Thoracic aorta (tissue), 2 donors: ENCODE measurements at places on chromosomes 7 and 10. TPM values are rescaled to one million over a fixed set of nuclear protein-coding genes. Genes with fewer than 3 reads are reported as not detected.
A peak's percentile ranks its signal among the peaks of the same experiment; 100 is the strongest.

Gene HGF
- 12.6 TPM for total RNA-seq

Gene TSPAN12
- 10.8 TPM for total RNA-seq

Gene PTPRN2
- 3.1 TPM for total RNA-seq

Gene TMEM254
- total RNA-seq = 5.1 TPM

Gene FXYD4
- not detected for total RNA-seq

Gene TAC1
- total RNA-seq = 13.8 TPM

Gene GRID2IP
- total RNA-seq = 0.35 TPM

Gene SPAM1
- not detected for total RNA-seq

Gene ASIC3
- total RNA-seq = 2.8 TPM

Gene DUS4L
- total RNA-seq = 4.7 TPM

GRCh38 chr10:61029411-61029810 is 85.4 kb upstream of the RHOBTB1 start:
- no peaks in the 10 kb centered on the region for H3K36me3 ChIP-seq
- H3K4me3 ChIP-seq = no peak overlapping the region
- H3K27ac ChIP-seq = no peak overlapping the region
- no peak for DNase-seq
- H3K4me1 ChIP-seq = no peaks in the 10 kb centered on the region

DNA sequence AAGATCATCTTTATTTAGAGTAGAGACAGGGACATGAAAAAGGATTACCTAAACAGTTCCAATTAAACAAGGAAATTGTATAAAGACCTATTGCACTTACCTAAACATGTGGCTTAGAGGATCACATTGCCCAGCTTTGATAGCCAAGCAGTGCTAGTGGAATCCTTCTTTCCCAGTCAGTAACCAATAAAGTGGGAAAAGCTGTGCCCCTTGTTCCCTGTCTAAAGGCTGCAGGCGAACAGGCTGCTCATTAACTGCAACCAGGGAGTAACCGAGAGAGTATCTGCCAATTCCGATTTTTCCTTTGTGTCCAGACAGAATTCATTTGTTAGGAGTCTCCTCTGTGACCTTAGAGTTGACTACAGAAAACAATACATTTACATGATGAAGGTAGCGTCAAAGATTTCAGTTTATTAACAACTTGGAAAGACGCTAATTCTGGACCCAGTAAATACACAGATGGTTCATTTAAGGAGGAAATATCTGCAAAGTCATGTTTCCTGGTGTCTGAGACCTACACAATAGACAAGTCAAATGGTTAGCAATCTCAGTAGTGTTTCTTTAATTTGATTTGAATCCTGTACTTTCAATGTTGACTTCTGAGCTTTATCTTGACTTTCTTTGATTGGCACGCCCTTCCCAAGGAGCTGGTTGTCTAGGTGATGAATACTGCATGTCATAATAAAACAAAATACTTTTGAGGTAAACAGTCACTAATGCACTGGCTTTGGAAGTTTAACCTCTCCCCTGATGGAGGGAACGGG is 57.3 kb upstream of the MET start:
- H3K27ac ChIP-seq = no peak overlapping the region
- DNase-seq = no peak
- no peaks in the 10 kb centered on the region for H3K4me1 ChIP-seq
- no peaks in the 10 kb centered on the region for H3K36me3 ChIP-seq

DNA sequence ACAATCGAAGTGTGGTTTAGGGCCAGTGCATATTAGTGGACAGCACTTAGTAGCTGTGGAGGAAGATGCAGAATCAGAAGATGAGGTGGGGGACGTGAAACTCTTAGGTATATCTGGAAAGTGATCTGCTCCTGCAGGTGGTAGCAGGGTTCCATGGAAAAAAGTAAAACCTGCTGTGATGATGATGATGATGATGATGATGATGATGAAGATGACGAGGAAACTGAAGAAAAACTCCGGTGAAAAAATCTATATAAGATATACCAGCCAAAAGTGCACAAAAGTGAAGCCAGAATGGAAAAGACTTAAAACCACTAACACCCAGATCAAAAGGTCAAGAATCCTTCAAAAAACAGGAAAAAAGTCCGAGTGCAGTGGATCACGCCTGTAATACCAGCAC is 40.0 kb downstream of the LSMEM1 start:
- no peaks in the 10 kb centered on the region for H3K36me3 ChIP-seq
- no peak overlapping the region for H3K4me3 ChIP-seq
- no peaks in the 10 kb centered on the region for H3K27me3 ChIP-seq
- no peaks in the 10 kb centered on the region for H3K4me1 ChIP-seq

DNA sequence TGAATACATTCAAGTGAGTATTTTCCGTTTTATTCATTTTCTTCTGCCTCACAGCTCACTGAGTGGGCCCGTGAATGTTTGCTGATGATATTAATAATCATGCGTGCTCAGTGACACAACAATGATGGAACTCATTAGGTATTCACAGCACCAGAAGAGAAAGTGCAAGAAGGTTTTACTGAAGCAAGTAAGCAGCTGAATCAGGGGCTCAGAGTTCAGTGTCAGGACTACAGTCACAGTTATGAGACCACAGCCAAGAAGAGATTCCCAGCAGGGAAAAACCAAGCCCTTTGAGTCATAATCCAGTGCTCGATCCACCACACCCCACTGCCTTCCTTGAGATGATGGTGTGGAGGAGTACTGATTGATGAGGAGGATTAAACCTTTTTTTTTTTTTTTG is 247.4 kb downstream of the KIAA1217 start:
- H3K36me3 ChIP-seq = no peaks in the 10 kb centered on the region
- H3K27ac ChIP-seq = no peak overlapping the region
- no peak for DNase-seq
- no peaks in the 10 kb centered on the region for H3K4me1 ChIP-seq

DNA sequence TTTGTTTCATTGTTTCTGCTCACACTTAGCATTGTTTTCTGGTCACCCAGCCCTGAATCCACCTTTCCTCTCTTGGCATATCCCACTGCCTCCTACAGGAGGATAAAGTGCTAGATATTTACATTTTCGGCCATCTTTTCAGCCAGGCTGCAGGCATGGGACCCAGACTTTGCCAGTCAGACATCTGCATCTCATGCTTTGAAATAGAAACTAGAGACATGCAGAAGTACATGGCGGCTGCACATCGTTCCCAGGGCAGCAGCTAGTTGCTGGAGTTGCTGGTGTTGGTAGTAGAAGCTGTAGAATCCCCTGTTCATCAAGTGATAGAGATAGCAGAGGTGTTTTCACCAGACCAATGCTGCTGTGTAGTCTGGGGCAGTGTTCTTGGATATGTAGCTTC is 18.7 kb downstream of the STAMBPL1 start:
- DNase-seq = no peak
- no peaks in the 10 kb centered on the region for H3K4me1 ChIP-seq
- H3K4me3 ChIP-seq = no peak overlapping the region
- no peak overlapping the region for H3K27ac ChIP-seq

DNA sequence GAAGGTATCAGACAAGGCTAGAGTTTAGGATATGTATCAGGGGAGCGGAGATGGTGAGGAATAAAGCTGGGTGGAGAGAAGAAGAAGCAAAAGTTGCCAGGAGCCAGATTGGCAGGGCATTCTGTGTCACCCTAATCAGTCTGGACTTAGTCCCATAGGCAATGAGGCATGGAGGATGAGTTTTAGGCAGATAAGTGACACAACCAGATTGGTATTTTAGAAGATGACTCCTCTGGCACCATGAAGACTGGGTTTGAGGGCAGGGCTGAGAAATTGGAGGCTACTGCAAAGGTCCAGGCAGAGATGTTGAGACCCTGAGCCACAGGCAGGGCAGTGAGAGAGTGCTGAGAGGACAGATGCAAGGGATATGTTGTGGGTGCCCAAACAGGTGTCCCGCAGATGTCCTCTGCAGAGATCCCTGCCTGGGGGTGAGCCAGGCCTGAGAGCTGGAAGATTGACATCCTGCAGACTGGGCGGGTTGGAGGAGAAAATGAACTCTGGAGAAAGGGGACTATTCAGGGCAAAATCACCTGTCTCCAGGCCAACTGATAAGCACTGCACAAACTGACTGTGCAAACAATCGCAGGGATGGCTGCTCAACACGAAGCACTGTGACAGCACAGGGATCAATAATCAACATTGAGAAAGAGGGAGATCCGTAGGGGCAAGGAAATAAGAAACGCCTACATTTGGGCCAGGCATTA is 11.9 kb upstream of the HABP2 start:
- no peaks in the 10 kb centered on the region for H3K36me3 ChIP-seq
- H3K4me3 ChIP-seq = no peak overlapping the region
- no peak overlapping the region for H3K27ac ChIP-seq
- DNase-seq = no peak
- no peaks in the 10 kb centered on the region for H3K27me3 ChIP-seq

GRCh38 chr7:105618016-105618296 is 36.7 kb upstream of the EFCAB10 start:
- DNase-seq = no peak
- no peak overlapping the region for H3K4me3 ChIP-seq
- H3K4me1 ChIP-seq = no peaks in the 10 kb centered on the region

GRCh38 chr10:78973901-78974616 is 94.7 kb upstream of the ZMIZ1 start:
- peaks cover 17% of the 10 kb centered on the region for H3K4me1 ChIP-seq
- H3K27ac ChIP-seq = peak overlapping the region; percentile 99
- H3K27me3 ChIP-seq = no peaks in the 10 kb centered on the region
- no peaks in the 10 kb centered on the region for H3K36me3 ChIP-seq
- H3K4me3 ChIP-seq = peak overlapping the region; percentile 78
- no peak for DNase-seq

- H3K27ac ChIP-seq = no peak overlapping the region
- DNase-seq = no peak
- peaks cover 23% of the 10 kb centered on the region for H3K4me1 ChIP-seq
- no peak overlapping the region for H3K4me3 ChIP-seq
These were observed 307.3 kb upstream of the ZNF32 start for GRCh38 chr10:43955978-43956377.

- H3K27me3 ChIP-seq = no peaks in the 10 kb centered on the region
- H3K4me3 ChIP-seq = no peak overlapping the region
- H3K27ac ChIP-seq = no peak overlapping the region
- no peaks in the 10 kb centered on the region for H3K36me3 ChIP-seq
- H3K4me1 ChIP-seq = peaks cover 29% of the 10 kb centered on the region
These were observed 32.4 kb upstream of the CCDC7 start for GRCh38 chr10:32413513-32413912.

GRCh38 chr10:82908751-82909150 is 1033.8 kb downstream of the NRG3 start:
- H3K4me3 ChIP-seq = no peak overlapping the region
- no peaks in the 10 kb centered on the region for H3K4me1 ChIP-seq

- H3K27me3 ChIP-seq = peaks cover 5% of the 10 kb centered on the region
- no peaks in the 10 kb centered on the region for H3K4me1 ChIP-seq
- no peak overlapping the region for H3K4me3 ChIP-seq
- DNase-seq = no peak
- H3K27ac ChIP-seq = no peak overlapping the region
These were observed 31.7 kb downstream of the ITIH2 start for GRCh38 chr10:7734821-7735220.

- H3K4me1 ChIP-seq = no peaks in the 10 kb centered on the region
- no peak overlapping the region for H3K27ac ChIP-seq
- H3K4me3 ChIP-seq = no peak overlapping the region
- H3K27me3 ChIP-seq = no peaks in the 10 kb centered on the region
These were observed 84.9 kb upstream of the TCERG1L start for GRCh38 chr10:131396121-131397050.
